ENCODE measurements at places on chromosomes 3 and 15.

GRCh38 chr3:53168175-53168923 is 7.3 kb downstream of the PRKCD start:
- no peak for DNase-seq

DNA sequence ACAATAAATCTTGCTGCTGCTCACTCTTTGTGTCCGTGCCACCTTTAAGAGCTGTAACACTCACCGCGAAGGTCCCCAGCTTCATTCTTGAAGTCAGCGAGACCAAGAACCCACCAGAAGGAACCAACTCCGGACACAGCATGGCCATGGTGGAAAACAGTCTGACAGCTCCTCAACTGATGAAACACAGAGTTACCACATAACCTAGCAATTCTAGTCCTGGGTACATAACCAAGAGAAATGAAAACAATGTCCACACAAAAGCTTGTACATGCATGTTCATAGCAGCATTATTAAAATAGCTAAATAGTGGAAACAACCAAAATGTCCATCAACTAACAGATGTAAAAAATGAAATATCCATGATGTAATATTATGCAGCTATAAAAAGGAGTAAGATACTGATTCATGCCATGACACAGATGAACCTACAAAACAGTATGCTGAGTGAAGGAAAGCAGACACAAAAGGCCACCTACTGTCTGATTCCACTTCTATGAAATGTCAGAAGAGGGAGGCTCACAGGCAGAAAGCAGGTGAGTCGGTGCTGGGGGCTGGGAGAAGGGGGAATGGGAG is 36.8 kb downstream of the VGLL4 start:
- DNase-seq = no peak

DNA sequence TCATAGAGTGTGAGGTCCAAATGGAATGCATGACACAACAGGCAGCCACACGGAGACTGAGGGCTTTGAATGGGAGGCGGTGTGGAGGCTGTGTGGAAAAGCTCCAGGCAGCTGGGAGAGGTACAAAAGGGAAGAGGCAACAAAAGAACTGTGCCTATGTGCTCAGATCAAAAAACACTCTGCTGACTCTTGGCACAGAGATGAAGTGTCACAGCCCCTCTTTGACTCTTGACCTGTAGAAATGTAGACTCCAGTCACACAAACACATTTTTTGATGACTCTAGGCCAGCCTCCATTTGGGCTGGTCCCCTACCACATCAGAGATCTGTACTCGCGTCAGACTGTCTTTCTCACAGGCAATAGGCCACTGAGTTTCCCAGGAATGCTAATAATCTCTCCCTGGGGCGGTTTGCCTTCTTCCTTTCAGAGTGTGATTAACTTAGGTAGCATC is 456.0 kb downstream of the TUSC7 start:
- no peak for DNase-seq

GRCh38 chr15:91049378-91050127 is 27.2 kb upstream of the VPS33B start:
- peak; percentile 44 for DNase-seq

GRCh38 chr15:72176743-72177142 is 20.8 kb downstream of the GRAMD2A start:
- no peak for DNase-seq

DNA sequence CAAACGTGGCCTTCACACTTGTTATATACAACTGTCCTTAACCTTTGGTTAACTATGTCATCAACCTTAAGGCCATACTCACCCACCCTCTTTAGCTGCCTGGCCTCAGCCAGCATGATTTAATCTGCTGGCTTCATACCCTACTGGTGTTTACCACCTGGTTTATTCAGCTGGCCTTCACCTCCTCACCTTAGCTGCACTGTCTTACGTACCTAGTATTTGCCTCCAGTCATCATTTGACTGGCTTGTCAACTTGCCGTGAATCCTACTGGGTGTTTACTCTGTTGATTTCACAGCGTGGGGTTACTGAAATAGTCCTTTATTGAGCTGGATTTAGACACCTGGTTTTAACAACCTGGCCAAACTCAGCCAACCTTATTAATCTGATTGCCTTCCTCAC is 102.8 kb downstream of the IL12A start:
- no peak for DNase-seq

GRCh38 chr3:115072265-115073021 is 74.6 kb downstream of the ZBTB20 start:
- DNase-seq = no peak

- no peak for DNase-seq
Observed at GRCh38 chr3:38022301-38022700, 7.1 kb downstream of the PLCD1 start.

- no peak for DNase-seq
Observed at GRCh38 chr15:50390554-50391264, 33.5 kb upstream of the USP8 start.

DNA sequence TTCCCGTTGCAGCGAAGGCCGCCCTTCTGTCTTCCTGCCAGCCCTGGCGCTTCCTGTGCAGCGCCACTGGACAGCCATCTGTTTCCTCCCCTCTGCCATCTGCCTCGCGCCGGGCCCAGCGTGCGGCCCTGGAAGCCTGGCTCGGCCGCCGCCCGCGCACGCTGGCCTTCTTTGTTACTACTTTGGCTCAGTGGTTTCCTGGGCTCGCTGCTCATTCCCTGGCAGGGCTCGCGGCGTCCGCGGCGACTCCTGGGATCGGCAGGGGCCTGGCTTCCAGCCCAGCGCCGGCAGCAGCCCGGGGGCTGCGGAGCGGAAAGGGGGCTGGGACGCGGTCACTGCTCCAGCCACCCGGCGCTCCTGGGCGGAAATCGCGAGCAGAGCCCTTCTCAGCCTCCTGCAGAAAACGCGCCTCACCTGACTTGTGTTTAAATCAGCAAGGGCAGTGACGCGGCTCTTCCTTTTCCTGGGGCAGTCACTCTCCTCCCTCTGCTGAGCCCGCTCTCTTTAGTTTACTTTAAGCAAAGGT is 10.0 kb downstream of the CMTM7 start:
- DNase-seq = no peak

- no peak for DNase-seq
Observed at GRCh38 chr3:185880600-185880999, 55.8 kb upstream of the IGF2BP2 start.

GRCh38 chr3:126355251-126355650 is 2.0 kb downstream of the KLF15 start:
- DNase-seq = no peak

GRCh38 chr3:80263260-80263659 is 495.5 kb upstream of the ROBO1 start:
- no peak for DNase-seq

GRCh38 chr15:44009038-44009437 is 182.2 kb downstream of the WDR76 start:
- no peak for DNase-seq

- no peak for DNase-seq
Observed at GRCh38 chr3:131082871-131083863, 56.5 kb downstream of the NEK11 start.

Measured in AG09319 (cell line).